Activated T-helper 2 cell treated with anti-CD3 and anti-CD28 coated beads, Interferon-gamma antibody, Interleukin-2, Interleukin-4, amounts not matched to agents 10 μg/mL and 5 μg/mL and 100 μg/mL, durations not matched to agents 14 hours and 24 hours and 36 hours (primary cell): ENCODE measurements at places on chromosomes 7 and 10. TPM values are rescaled to one million over a fixed set of nuclear protein-coding genes. Genes with fewer than 3 reads are reported as not detected.

Gene CACNB2
- total RNA-seq: 1.1 and 1.6 TPM in 2 replicates

Gene CYP3A5
- not detected in 2 replicates for total RNA-seq

Gene TRPV5
- total RNA-seq: not detected in 2 replicates

Gene TAS2R3
- 1.2 and 1.5 TPM in 2 replicates for total RNA-seq

Gene GNG11
- total RNA-seq: not detected in 2 replicates

Gene HECW1
- total RNA-seq: not detected in 2 replicates

Gene CRCP
- 32.8 and 37.9 TPM in 2 replicates for total RNA-seq

Gene WNT8B
- 0.14 and 0.21 TPM in 2 replicates for total RNA-seq

Gene UCN3
- not detected in 2 replicates for total RNA-seq

Gene GTF2IRD2
- total RNA-seq: 7.2 and 10.0 TPM in 2 replicates

Gene SRRT
- total RNA-seq: 280 and 290 TPM in 2 replicates

Gene RAB19
- total RNA-seq: 12.5 and 14.5 TPM in 2 replicates

Gene OR6B1
- not detected in 2 replicates for total RNA-seq
